Amygdala (tissue), 56 donors: ENCODE measurements at places on chromosomes 3 and 15.

DNA sequence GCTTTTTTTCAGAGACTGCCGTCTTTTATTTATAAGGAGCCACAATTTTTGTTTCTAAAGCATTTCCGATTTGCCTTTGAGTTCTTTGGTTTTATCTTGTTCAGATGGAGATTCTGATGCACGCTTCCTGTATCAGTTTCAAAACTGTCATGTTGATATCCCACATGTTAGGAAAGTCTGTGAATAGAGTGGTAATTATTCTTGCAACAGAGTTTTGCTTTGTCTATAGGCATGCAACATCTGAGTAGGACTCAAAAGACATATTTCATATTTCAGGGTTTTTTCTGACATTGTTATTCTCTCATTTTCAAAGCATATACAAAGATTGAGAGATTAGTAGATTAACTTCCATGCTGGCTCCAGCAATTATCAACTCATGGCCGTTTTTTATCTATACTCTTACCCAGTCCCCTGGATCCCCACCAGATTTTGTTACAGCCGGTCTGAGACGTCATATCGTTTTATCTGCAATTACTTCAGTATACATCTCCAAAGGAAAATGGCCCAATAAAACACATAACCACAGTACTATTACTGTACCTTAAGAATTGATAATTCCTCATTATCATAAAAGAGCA, 22.4 kb downstream of the PAQR5 start:
- DNase-seq = peak; percentile 14

- DNase-seq = no peak
Observed at GRCh38 chr15:29887721-29888120, 65.5 kb upstream of the TJP1 start.

DNA sequence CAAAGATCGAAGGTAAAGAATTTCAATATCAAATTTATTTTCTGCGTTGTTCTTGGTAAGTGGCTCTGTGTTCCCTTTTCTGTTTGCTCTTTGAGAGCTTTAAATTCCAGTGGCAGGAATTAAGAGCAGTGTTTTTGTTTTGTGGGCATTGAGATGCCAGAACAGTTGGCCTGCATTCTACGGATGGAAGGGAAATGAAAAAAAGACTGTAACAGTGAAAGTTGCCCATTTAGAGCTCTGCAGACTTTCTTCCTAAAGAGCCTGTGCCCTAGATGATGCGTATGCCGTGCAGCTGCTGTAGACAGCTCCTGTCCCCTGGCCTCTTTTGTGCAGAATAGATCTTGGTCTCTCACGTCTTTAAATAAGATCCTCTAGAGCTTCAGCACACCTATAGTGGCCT, 58.8 kb downstream of the KAT2B start:
- no peak for DNase-seq

GRCh38 chr3:65662095-65662494, 376.6 kb downstream of the MAGI1 start:
- no peak for DNase-seq

GRCh38 chr15:31039961-31040360, 48.5 kb upstream of the MTMR10 start:
- DNase-seq = no peak

GRCh38 chr15:63157891-63158431, 684 bp upstream of the RPS27L start:
- DNase-seq = no peak
